ENCODE measurements at places on chromosomes 12 and 14.

DNA sequence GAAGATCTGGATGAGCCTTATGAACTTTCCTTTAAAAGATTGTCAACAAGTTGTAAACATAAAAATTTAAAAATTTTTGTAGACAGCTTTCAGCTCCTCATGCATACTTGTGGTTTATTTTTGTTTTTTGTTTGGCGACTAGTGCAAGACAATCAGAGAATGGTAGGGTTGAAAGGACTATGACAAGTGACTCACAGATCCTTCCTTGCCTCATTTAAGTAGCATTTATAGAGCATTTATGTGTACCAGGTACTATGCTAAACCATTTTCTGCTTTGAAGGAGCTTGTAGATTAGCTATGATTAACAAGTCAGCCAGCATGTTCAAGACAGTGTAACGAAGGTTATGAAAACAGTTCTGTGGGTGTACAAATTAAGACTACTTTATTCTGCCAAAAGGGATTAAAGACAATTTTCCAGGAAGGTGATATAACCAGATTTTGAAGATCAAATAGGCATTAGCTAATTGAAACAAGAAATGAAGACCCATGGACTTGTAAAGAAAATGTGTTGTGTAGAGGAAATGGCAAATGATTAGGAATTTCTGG, 122.0 kb downstream of the PCNX1 start:
- no peak for DNase-seq

DNA sequence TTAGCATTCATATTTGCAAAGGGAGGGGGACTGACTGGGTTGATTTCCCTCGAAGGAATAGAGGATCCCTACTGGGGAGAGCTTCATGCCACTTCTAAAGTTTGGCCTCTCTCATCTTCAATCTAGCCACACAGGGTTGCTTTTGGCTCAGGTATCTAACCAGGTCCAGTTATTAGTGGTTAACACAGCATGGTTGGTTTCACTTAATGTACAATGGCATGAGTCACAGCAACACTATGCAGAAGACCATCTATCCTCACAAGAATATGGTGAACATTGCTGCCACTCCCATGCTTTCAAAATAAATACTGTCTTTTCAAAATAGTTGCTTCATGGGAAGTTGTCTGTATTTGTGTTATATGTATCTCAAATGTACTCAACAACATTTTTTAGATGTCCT, 6.6 kb upstream of the RAB3IP start:
- DNase-seq = no peak

DNA sequence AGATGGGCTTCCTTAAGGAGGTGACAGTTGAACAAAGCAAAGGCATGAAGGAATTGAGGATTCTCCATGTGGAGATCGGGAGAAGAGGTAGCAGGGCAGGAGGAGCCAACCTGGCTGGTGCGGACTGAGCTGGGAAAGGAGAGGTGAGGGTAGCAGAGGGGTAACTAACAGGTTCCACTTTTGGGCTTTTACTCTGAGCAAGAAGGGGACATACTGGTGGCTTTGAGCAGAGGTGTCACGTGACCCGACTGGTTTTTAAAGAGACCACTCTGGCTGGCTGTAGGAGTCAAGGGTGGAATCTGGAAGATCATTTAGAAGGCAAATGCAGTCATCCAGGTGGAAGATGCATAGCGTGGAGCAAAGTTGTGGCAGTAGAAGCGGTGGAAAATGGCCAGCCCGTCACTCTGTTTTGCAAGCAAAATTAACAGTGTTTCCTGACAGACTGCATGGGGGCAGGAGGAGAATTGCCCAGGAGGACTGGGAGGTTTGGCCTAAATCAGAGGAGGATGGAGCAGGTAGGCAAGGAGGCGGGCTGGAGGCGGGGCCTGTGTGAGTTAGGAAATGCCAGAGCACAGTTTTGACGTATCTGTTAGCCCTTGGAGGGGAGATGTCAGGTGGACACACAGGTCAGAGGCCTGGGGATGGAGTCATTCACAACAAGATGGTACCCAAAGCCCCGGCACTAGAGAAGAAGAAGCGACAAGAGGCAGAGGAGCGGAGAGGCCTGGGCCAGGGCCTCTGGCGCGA, 156.3 kb upstream of the FKBP4 start:
- no peak for DNase-seq

- DNase-seq = no peak
Measured at GRCh38 chr12:93780101-93780641, 103.0 kb downstream of the CRADD start.

All from fibroblast of the conjunctiva (primary cell).